Breast epithelium (tissue), 4 donors: ENCODE measurements at places on chromosomes 1 and 21. TPM values are rescaled to one million over a fixed set of nuclear protein-coding genes. Genes with fewer than 3 reads are reported as not detected.

RIMS3 gene
- 2.6 TPM for total RNA-seq

RIMKLA gene
- total RNA-seq: 0.66 TPM

C1orf167 gene
- total RNA-seq: not detected

TEX38 gene
- total RNA-seq: not detected

IGFN1 gene
- total RNA-seq: 0.33 TPM

LEMD1 gene
- not detected for total RNA-seq

FNDC10 gene
- 0.98 TPM for total RNA-seq

C1orf185 gene
- not detected for total RNA-seq

SLC45A1 gene
- total RNA-seq: 3.6 TPM

SLC25A24 gene
- total RNA-seq: 45.1 TPM
